ENCODE measurements at places on chromosomes 6 and 20.

DNA sequence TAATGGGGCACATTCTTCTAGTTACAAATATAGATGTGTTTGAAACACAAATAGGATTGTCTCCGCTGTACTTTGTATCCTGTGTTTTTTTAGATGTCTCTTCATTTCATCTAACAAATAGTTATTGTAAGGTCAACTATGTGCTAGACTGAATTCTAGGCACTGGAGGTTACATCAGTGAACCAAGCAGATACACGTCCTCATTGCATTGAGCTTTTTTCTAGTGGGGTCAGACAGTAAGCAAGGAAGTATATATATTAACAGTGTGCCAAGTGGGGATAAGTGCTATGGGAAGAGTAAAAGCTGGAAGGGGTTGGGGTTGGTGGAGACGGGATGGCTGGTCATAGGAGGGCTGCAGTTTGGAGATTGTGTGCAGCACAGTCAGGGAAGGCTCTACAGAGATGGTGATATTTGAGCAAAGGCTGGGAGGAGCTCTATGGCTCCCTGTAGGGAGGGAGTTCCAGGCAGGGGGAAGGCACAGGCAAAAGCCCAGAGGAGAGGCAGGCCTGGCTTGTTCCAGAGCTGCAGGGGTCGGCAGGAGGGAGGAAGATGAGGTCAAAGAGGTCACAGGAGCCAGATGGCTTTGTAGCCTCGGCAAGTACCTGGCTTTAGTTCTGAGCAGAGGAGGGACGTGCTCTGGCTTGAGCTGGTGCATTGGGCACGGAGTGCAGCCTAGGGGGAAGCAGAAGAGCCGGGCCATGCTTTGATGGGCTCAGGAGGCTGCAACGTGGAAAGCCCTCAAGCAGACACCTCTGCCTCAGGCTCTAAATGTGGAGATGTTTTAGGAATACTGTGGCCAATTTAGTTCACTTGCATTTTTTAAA, 152.3 kb downstream of the ZDHHC14 start:
- DNase-seq, result no peak

- no peak for DNase-seq
Measured at GRCh38 chr20:37919389-37920040, 16.6 kb downstream of the VSTM2L start.

DNA sequence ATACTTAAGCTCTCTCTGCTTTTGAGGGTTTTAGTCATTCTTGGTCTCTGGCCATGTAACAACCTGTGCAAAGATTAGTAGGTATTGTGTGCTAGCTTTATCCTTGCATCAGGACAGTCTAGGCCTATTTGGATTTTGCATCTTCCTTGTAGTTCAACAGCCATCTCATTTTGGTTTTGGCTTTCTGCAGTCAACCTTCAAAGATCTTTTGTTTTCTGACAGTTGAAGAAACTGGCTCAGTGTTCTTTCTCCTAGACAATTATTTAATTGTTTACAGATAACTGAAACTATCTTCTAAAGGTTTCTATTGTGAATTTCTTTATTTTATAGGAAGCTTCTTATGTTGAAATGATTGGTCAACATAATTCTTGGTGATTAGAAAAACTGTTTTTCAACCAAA, 307.5 kb downstream of the CDKAL1 start:
- DNase-seq, result no peak

- DNase-seq, result no peak
Measured at GRCh38 chr6:34073540-34073939, 72.3 kb downstream of the GRM4 start.

GRCh38 chr6:134289204-134289575, 28.7 kb downstream of the SGK1 start:
- no peak for DNase-seq

- no peak for DNase-seq
Measured at GRCh38 chr6:55047451-55048044, 126.8 kb upstream of the HCRTR2 start.

GRCh38 chr6:126888727-126889725, 229.4 kb upstream of the RSPO3 start:
- DNase-seq, result no peak

DNA sequence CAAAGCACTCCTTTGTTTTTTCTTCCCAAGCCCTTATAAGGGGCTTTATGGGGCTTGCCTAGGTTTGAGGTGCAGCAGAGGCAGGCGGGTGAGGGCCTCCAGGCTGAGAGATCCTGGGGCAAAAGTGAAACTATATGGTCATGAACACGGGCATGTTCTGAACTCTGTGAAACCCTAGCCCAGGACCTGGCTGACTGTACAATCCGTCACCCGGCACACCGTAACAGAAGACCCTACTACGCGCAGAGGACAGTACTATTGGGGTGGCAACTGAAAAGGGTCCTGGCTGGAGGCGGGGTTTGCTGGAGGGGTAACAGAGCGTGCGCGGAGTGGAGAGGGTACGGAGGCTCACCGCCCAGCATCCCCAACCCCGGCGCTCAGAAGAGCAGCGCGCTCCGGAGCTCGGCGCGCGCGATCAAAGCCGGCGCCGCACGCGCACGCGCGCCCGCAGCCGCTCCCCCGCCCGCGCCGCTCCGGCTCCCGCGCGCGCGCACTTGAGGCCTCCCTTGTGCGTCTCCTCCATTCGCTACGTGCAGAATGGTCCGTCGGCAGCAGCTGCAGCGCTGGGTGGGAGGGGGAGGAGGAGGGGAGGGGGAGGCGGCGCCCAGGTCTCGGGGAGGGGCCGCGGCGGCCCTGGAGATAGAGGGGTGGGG, 54.2 kb downstream of the MRPL14 start:
- DNase-seq, result peak; percentile 51

DNA sequence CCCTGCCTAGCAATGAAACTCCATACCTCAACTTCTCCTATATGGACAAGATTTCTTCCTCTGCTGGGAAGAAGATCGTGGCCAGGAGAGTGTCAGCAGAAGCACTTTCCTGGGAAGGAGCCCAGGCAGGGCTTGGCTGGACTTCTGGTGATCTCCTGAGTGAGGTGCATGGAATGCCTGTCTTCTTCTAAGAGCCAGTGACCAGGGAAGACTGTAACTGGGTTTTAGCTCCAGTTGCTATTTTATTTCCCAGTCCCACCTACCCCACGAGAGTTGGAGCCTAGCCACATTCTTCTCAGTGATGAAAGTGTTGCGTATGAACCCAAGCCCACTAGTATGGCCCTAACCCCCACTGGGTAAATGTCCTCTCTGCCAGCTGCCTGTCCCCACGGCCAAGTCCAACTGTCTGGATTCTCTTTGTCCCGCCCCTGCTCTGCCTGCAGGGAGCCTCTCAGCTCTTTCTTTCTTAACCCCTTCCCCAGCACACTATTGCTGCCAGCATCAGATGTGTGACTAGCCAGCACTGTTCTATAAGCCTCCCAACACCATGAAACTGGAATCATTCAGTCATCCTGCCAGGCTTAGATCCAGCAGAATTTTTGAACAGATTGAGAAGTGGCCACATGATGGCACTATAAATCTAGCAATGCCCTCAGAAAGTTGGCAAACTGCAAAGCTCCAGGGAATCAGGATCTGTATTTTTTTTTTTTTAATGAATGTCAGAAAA, 69.8 kb upstream of the FAM184A start:
- DNase-seq, result no peak

DNA sequence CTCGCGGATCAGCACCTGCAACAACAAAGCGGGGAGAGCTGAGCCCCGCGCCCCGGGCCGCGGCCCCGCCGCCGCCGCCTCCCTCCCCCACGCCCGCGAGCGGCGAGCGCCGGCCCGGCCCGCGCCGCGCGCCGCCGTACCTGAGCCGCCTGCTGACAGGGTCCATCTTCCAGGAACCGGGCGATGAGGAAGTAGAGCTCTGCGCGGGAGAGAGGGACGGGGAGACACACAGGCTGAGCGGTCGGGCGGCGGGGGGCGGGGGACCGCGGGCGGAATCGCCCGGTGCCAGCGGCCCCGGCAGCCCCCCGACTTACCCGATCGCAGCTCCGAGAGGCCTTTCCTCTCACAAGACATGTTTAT, 359 bp downstream of the PHIP start:
- DNase-seq, result no peak

GRCh38 chr6:119470893-119471542, 121.5 kb upstream of the MAN1A1 start:
- DNase-seq, result no peak

- no peak for DNase-seq
Measured at GRCh38 chr20:33281550-33282146, 1.4 kb upstream of the BPIFB1 start.

- DNase-seq, result no peak
Measured at GRCh38 chr20:47016068-47016664, 121.5 kb downstream of the EYA2 start.

- no peak for DNase-seq
Measured at GRCh38 chr6:45631396-45631795, 253.7 kb upstream of the SUPT3H start.

DNA sequence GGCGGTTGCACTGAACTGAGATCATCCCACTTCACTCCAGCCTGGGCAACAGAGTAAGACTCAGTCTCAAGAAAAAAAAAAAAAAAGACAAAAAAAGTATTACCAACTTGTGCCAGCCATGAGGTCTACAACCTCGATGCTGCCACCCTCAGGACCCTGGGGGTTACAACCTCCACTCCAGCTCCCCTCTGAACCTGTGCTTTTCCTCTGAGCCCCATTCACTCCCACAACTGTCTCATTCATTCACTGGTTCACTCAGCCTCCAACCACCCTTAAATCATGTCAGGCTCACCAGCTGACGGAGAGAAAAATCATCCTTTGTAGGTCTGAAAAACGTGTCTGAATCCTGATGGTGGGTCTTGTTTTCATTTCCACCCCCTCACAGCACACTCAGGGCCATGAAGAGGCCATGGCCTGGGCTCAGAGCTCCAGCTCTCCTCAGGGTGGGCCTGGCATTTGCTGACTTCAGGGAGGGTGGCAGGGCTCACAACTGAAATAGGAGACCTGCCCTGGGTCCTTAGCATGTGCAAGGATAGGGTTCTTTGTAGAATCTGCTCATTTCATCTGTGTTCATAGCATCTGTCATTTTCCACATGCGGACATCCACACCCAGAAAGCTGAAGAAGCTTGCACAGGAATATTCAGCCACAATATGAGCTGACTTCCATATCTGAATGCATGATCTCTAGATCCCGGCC, 1.9 kb upstream of the ULBP1 start:
- peak; percentile 27 for DNase-seq

GRCh38 chr20:47354714-47355488, 1.6 kb downstream of the ZMYND8 start:
- DNase-seq, result no peak

GRCh38 chr20:62820208-62820961, 3.5 kb downstream of the COL9A3 start:
- DNase-seq, result no peak

DNA sequence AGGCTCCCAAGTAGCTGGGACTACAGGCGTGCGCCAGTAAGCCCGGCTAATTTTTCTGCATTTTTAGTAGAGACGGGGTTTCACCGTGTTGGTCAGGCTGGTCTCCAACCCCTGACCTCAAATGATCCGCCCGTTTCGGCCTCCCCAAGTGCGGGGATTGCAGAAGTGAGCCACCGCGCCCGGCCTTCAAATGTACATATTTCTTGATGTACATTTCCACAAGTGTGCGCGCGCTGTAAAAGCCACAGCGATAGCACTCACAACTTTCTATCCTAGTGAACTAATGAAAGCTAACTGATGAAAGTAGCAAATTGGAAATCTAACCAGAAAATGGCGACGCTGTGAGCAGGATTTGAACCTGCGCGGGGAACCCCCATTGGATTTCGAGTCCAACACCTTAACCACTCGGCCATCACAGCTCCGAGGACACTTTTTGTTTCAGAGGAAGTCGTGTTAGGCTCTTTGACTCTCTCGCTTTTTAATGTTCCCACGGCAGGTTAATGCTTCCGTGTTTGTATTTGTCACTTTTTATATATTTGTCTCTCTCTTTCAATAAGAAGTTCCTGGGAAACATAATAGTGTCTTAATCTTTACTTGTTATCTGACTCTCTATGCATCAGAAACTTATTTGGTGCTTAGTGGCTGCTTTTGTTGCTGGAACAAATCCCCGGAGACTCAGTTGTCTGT, 199.4 kb upstream of the ZNF184 start:
- no peak for DNase-seq

- no peak for DNase-seq
Measured at GRCh38 chr6:82863781-82864180, 201.9 kb downstream of the UBE3D start.

DNA sequence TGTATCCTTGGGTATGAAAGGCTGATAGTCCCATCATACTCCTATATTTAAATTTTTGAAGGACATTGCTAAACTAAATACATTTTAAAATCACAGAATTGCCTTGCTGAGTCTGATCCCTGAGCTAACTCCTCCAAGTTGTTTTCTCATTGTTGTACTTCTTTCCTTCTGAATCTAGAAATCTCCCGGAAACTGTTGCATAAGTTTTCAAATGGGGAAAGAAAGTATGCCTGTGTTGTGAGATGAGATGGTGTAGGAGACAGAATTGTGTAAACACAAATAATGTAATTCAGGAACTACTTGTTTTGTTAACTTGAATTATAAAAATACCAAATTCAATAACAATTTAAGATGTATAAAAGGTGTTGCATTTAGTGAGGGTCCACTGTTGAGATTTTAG, 7.3 kb downstream of the PNRC1 start:
- no peak for DNase-seq

DNA sequence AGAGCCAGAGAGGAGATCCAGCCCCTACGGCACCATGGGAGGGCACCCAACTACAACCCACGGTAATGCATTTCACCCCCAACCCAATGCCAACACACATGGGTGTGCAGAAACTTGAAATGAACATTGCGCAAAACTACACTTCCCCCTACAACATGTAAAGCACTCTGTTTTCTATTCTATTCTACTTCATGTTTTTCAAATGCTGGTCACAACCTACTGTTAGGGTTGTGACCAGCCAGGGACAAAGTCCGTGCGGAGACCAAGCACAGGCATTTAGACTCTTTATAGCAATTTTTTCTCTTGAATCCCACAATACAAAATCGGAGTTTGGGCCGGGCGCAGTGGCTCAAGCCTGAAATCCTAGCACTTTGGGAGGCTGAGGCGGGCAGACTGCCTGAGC, 90.6 kb downstream of the MRPL14 start:
- no peak for DNase-seq

GRCh38 chr20:278607-279571, 11.7 kb downstream of the C20orf96 start:
- DNase-seq, result no peak

DNA sequence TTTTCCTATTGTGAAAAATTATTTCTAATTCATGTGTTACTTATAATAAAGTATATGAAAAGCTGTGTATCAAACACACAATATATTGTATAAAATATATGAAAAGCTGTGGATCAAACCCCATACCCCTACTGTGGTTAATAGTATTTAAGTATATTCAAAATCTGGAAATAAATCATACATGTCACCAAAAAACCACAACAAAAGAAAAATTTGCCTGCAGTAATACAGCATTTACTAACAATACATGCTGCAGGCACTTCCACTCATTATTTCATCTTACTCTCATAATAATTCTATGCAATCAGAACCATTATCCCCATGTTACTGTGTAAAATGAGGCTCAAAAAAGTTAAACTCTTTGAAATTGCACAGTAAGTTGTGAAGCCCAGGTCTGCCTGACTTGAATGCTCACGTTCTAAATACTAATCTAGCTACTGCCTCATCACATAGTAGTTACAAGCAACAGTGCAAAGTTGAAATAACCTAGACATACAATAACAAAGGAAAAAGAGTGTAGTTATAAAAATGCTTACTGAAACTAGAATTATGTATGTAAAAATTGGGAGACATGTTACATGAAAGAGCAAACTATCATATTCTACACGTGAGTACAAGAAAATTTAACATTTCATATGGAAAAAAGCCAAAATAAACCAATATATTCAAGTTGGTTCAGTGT, 61.7 kb downstream of the FAM217A start:
- DNase-seq, result no peak
